ENCODE measurements at places on chromosomes 16 and 17.

- DNase-seq, result no peak
These were observed 2.3 kb downstream of the CEP20 start for GRCh38 chr16:15886078-15886477.

- DNase-seq, result no peak
These were observed 81.1 kb upstream of the ALOX12 start for GRCh38 chr17:6914711-6915110.

DNA sequence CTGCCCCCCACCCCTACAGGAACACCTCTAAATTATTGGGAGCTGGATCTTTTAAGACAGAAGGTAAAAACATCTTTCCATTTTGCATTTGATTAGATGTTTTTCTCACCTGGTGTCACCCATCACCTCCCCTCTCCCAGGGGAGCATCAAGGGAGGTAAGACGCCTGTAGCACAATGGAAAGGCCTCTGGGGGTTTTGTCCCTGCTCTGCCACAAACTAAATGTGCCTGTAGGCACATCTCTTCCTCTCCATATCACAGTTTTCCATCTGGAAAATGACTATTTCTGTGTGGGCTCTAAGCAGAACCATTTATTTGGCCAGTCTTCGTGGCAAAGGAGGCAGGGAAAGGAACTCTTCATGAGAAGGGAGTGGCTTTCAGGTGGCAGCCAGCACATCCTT, 76.6 kb downstream of the GNAO1 start:
- no peak for DNase-seq

DNA sequence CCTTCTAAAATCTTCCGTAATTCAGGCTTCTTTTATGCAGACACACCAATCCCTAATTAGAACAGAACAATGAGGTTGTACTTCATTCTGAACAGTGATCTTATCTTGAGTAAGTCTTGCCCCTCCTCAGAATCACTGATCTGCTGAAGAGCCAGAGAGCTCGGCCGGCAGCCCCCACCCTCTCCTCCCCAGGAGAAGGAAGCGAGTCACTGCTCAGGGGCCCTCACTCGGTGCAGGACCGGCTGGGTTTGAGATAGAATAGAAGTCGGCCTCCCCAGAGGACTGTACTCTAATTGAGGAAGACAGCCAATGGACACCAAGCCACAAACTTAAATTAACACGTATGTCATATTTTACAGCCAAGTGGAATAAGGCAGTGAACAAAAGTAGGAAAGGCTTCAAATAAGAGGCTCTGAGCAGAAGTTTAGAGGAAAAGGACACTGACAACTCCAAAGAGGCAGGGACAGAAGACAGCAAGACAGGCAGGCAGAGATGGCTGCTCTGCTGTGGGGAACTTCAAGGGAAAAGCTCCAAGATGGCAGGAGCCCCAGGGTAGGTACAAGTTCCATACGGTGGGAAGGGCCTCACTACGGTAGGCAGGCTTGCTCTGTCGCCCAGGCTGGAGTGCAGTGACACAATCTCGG, 18.6 kb downstream of the CREBBP start:
- no peak for DNase-seq

GRCh38 chr17:14091367-14091766, 22.1 kb downstream of the COX10 start:
- no peak for DNase-seq

DNA sequence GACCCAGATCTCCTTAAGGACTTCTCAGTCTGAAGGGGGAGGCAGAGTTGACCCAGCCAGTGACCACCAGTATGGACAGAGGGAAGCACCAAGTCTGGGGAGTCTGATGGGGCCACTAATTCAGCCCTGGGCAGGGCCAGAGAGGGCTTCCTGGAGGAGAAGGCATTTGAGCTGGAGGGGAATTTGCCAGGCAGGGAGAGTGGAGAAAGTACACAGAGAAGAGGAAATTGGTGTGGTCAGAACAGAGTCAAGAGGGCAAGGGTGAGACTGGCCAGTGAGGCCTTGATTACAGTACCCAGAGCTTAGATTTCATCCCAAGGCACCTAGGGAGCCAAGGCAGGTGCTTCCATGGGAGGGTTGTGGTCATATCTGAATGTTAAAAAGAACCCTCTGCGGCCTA, 36.3 kb downstream of the MYO15A start:
- no peak for DNase-seq

Data from SIG-M5 (cell line).